NCI-H1105 (cell line): ENCODE measurements at places on chromosomes 16 and 17.

DNA sequence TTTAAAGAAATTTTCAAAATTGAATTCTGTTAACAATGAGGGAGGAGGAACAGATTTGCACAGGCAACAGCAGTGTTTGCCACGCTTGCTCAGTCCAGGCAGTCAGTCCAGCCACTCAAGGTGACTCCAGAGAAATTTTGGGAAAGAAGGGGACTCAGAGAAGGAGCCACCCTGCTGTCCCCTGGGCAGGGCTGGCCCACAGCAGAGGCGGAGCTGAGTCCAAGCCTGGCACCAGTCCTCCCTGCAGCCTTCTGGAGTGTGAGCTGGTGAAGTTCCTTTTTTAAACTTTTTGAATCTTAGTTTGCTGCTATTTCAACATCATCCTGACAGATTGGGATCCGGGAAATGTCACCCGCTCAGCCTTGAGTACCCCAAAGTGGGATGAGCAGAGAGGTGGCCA, 14.5 kb upstream of the SLC47A2 start:
- DNase-seq, result no peak

- no peak for DNase-seq
These were observed 25.0 kb upstream of the HS3ST3A1 start for GRCh38 chr17:13626703-13627102.

GRCh38 chr17:45218895-45219661, 2.6 kb upstream of the FMNL1 start:
- DNase-seq, result peak; percentile 70

DNA sequence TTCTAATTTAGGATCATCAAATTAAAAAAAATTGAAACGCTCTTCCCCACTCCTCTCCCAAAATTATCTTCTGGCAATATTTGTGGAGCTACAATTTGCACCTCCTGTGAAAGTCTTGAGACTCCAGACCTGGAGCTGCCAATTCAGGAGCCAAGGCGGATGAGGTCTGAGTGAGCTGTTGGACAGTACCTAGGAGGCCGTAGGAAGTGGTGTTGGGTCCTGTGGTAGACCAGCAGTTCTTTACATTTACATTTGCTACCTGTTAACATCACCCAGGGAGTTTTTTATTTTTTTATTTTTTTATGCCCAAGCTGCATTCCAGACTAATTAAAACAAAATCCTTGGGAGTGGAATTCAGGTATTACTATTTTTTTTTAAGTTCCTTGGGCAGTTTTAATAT, 271.0 kb downstream of the PHKB start:
- DNase-seq, result no peak

GRCh38 chr17:15303851-15304250, 37.5 kb downstream of the TEKT3 start:
- DNase-seq, result no peak
